ENCODE measurements at places on chromosomes 11 and 22.

- no peak for DNase-seq
These were observed 79.7 kb upstream of the LDLRAD3 start for GRCh38 chr11:35864131-35864530.

GRCh38 chr22:36184433-36185025, 17.1 kb downstream of the APOL4 start:
- DNase-seq: no peak

DNA sequence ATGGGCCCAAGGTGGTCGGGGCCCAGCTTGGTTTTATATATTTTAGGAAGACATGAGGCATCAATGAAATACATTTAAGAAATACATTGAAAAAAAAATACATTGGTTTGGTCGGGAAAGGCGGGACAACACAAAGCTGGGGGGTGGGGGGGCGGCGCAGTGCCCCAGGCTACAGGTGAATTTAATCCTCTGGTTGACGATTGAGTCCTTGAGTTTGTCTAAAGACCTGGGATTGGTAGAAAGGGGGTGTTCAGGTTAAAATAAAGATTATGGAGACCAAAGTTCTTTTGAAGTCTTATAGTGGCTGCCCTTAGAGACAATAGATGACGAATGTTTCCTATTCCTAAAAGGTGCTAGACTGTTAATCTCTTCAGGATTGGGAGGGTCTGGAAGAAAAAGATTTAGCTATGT, 3.1 kb downstream of the IFITM1 start:
- no peak for DNase-seq

DNA sequence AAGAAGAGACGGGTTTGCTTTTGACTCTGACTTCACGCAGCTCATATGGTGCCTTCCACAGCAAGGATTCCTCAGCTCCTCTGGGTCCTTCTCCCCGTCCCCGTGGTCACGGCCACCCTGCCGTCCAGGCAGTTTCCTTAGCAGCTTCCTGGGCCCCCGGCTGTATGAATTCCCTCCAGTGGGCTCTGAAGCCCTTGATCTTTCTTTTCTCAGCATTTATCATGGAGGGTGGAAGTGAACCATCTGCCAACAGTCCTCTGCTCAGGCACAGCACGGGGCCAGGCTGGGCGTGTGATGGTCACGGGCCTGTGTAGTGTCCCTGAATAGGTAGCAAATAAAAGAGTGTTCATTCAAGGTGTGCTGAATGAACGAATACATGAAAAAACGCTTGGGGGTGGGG, 782.4 kb downstream of the BRD1 start:
- no peak for DNase-seq

GRCh38 chr22:18010266-18010665, 14.1 kb downstream of the MICAL3 start:
- DNase-seq: no peak

DNA sequence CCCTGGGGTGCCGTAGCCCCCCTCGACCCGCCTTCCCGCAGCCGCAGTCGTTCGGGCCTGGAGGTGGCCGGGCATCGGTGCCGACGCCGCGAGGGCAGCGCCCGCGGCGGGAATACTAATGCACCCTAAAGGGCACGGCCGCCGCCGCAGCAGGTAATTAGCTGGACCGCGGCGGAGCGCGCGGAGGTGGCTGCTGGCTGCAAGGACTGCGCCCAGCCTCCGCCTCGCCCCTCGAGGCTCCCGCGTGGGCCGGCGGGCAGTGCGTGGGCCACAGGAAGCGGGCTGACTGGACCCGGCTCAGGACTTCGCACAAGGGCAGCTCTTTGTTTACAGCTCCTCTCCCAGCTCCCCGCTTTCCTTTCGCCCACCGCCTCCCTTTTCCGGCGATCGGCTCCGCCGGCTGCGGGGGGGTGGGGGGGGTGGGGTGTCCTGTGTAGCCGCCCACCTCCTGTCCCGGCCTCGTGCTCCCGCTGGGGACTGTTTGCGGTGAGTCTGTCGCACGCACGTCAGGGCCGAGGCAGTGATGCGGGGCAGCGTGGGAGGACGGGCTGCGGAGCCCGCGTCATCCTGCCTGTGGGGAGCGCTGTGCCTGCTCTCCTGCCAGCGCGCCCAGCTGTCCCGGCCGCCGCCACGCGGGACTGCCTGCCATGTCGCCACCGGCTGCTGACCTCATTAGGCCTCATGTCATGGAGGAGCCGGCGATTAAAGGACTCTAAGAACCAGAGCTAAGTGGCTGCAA, 53.2 kb downstream of the GRIK4 start:
- peak; percentile 72 for DNase-seq

Measured in suppressor macrophage treated with lipopolysaccharide for 1 hour (primary cell).